ENCODE measurements at places on chromosomes 6 and 20.

- no peak for DNase-seq
These were observed 25.2 kb downstream of the FNDC1 start for GRCh38 chr6:159194421-159194820.

DNA sequence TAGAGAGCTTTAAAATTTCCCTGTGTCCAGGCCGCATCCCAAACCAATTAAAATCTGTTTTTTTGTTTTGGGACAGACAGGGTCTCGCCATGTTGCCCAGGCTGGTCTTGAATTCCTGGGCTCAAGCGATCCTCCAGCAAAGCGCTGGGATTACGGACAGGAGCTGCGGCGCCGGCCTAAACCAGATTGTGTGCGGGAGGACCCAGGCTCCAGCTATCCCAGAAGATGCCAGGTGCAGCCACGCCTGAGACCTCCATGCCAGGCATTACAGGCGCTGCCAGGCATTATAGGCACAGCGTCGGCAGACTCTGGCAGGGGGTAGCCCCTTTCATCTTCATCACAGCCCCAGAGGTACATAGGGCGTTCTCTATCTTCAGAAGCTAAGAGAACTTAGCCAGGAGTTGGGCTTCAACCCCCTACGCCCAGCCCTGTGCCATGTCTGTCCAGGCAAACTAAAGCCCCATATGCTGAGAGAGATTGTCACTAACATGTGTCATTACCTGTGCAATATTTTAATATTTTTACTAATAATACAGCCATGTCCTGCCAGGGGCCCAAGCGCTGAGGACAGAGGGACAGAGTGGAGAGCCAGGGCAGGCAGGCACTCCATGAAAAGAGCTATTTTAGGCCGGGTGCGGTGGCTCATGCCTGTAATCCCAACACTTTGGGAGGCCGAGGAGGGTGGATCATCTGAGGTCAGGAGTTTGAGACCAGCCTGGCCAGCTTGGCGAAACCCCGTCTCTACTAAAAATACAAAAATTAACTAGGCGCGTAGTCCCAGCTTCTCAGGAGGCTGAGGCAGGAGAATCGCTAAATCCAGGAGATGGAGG is 9.8 kb upstream of the GRM4 start:
- DNase-seq = no peak

- no peak for DNase-seq
These were observed 184.6 kb downstream of the ATXN1 start for GRCh38 chr6:16576451-16577368.

- DNase-seq = no peak
These were observed 52.0 kb downstream of the TRPC4AP start for GRCh38 chr20:35040646-35041045.

- DNase-seq = no peak
These were observed 2.0 kb upstream of the TAF4 start for GRCh38 chr20:62067547-62068260.

GRCh38 chr6:64155063-64155462 is 519.5 kb downstream of the PHF3 start:
- no peak for DNase-seq

GRCh38 chr20:10115021-10115420 is 80.2 kb downstream of the ANKEF1 start:
- DNase-seq = peak; percentile 86

DNA sequence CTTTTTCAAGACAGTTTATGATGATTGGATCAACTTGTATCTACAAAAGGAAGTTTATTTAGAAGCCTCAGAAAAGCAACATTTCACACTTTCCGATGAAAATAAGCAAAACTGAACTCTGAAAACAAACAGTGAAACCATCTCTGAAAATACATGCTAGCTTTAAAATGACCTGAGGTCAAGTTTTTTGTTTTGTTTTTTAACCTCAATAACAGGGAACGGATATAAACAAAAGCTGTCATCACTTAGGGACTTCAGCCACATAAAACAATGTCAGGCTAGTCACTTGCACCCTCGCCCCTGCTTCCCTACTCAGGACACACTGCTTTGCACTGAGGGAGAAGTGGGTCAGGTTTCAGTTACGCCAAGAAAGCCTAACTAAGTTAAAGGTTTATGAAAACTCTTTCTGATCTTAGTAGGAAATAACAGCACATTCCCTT is 11.6 kb downstream of the BACH2 start:
- peak; percentile 56 for DNase-seq

- DNase-seq = no peak
These were observed 9.2 kb upstream of the SCRT2 start for GRCh38 chr20:684676-685319.

GRCh38 chr20:20009784-20010253 is 7.3 kb upstream of the NAA20 start:
- DNase-seq = no peak

GRCh38 chr6:25747477-25747876 is 7.1 kb upstream of the SLC17A4 start:
- no peak for DNase-seq
